ENCODE measurements at places on chromosomes 4 and X.

DNA sequence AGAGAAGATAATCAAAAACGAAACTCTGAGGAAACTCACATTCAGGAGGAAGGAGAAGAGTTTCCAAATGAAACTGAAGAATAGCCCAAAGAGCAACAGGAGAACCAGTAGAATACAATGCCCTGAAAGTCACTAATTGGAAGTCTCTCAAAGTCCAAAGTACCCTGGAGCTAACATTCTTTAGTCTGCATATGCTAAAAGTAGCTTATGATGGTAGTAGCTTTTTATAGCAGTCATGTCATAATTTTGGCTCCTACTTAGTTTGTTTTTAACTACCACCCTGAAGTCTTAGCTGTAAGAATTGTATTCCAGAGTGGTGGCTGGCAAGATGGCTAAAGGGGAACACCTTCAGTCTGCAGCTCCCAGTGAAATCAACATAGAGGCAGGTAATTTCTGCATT, 100.3 kb upstream of the FGF16 start:
- DNase-seq, result no peak
- H3K4me1 ChIP-seq, result no peaks in the 10 kb centered on the region
- no peak overlapping the region for H3K4me3 ChIP-seq
- no peak overlapping the region for H3K27ac ChIP-seq
- no peaks in the 10 kb centered on the region for H3K36me3 ChIP-seq
- H3K27me3 ChIP-seq, result no peaks in the 10 kb centered on the region

DNA sequence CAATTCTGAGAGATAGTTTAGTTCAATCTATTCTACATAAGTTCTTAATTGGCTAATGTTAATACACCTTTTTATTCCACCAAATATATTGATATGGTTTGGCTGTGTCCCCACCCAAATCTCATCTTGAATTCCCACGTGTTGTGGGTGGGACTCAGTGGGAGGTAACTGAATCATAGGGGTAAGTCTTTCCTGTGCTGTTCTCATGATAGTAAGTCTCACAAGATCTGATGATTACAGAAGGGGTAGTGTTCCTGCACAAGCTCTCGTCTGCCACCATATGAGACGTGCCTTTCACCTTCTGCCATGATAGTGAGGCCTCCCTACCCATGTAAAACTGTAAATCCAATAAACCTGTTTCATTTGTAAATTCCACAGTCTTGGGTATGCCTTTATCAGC, 11.3 kb downstream of the PPA2 start:
- H3K36me3 ChIP-seq, result peaks cover 51% of the 10 kb centered on the region
- H3K4me3 ChIP-seq, result no peak overlapping the region
- H3K4me1 ChIP-seq, result peaks cover 33% of the 10 kb centered on the region
- H3K27ac ChIP-seq, result no peak overlapping the region
- no peak for DNase-seq

GRCh38 chr4:7779432-7779768, 160.3 kb downstream of the AFAP1 start:
- H3K36me3 ChIP-seq, result peaks cover 45% of the 10 kb centered on the region
- peaks cover 69% of the 10 kb centered on the region for H3K4me1 ChIP-seq
- DNase-seq, result no peak
- peak overlapping the region; percentile 93 for H3K27ac ChIP-seq

DNA sequence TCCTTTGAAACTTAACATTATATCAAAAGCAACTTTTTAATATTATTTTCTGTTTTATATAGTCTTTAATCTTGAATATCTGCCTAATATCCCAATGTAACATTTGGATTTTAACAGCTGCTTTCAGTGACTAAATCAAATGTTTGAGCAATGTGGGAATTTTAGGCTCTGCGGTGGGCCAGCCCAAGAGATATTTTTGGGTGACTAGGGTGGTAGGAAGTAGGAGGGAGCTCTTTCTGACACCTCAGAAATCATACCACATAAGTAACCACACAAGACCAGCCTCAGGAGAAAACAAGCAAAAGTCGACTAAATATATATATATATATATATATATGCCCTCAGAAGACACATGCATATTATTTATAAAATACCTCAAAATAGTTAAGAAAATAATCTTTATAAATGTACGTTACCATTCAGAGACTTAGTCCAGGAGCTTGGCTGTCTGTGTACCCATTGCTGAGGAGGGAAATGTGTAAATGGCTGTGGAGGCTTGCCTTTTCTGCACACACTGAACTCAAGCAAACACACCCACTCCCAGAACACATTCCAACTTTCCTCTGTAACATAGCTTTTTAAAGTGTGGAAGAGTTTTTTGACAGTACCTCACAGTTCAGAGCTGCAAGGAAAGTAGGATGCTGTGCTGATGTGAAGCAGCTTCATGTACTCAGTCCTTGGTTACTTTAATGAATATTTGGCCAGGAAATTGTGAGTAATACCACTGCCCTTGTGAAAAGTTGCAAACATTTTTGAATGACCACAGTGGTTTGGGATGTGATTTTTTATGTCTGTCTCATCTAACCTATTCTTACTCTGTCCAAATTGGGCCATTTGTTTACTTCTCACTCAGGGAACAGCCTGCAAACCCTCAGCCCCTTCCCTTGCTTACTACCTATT, at the start of gene RTL3:
Gene RTL3, minus strand, starts transcription at position 484 of the 900 bp plus-strand sequence. CDS start 908 bp downstream, outside the sequence.
- H3K27me3 ChIP-seq, result no peaks in the 10 kb centered on the region
- no peak within 1 kb of the TSS for H3K4me3 ChIP-seq

GRCh38 chrX:19698122-19698521, 182.8 kb upstream of the MAP3K15 start:
- H3K27ac ChIP-seq, result no peak overlapping the region
- H3K4me3 ChIP-seq, result no peak overlapping the region
- peaks cover 23% of the 10 kb centered on the region for H3K36me3 ChIP-seq
- peaks cover 45% of the 10 kb centered on the region for H3K4me1 ChIP-seq

DNA sequence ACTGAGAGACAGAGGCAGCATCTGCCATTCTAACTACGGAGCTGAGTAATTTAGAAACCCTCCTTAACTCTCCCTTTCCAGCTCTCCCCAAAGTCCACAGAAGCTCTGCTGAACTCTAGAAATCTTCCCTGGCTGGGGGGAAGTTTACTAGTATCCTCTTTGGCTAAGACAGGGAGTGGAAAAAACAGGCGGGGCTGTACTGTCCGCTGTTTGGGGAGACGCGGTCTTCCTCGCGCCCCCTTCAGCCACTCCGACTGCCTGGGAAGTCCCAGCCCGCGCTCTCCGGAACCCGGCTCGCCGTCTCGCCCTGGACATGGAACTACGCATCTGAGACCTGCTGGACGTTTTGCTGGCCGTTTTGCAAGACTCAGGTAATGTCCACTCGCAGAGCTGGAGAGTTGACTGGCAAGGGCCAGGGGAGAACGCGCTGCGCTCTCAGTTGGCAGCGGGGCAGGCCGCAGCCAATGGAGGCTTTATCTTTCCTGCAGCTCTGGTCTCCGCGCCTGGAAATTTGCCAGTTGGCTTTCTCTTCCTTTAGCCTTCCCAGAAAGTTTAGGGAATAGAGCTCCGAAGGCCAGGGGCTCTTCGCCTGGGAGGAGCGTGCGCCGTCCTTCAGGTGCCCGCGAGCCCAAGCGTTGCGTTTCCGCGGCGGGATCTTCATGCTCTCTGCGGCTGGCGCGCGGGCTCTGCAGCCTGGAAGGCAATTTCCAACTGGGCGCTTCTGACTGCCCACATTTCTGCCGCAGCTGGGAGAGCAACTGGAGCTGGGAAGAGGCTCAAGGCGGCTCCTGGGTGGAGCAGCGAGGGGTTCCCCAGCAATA, 892 bp downstream of the IL1RAPL2 start:
- H3K27me3 ChIP-seq, result peaks cover 22% of the 10 kb centered on the region
- no peaks in the 10 kb centered on the region for H3K36me3 ChIP-seq
- no peak for DNase-seq
- H3K27ac ChIP-seq, result no peak overlapping the region

DNA sequence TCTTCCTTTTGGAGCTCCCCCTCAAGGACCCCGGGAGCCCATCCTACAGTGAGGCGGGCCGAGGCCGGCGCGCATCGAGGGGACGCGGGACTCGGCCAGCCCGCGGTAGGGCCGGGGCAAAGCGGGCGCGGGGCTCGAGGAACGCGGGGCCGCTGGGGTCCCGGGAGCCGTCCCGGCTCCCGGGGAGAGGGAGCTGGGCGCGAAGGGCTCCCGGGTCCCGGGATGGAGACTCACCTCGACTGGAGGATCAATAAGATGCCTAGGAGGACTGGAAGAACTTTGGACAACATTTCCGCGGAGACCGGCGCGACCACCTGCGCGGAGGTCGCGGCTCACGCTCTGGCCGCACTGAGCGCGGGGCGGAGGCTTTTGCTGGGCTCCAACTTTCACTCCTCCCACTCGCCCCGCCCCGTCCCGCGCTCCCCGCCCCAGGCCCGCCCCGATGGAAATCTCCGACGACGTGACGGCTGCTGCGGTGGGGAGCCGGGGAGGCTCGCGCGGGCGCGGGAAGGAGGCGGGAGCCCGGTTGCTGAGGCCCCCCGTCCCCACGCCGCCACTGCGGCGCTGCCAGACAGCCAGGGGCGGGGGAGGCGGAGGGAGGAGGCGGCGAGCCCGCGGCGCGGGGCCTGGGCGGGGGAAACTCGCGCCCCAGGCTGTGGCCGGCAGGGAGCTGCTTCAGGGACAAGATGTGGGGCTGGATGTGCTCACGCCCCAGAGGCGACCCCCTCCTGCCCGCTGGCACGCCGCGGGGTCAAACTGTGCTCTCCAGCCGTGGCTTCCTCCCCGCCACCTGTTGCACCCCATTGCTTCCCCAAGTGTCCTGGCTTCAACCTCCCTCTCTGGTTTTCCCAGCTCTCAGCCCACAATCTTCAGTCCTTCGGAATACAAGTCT, at the start of gene GABRE:
Gene GABRE, minus strand, starts transcription at position 341 of the 892 bp plus-strand sequence. Its CDS starts 51 bp downstream, at position 290.
- no peak within 1 kb of the TSS for H3K27ac ChIP-seq
- H3K4me1 ChIP-seq, result no peaks in the 10 kb centered on the region
- no peaks in the 10 kb centered on the region for H3K36me3 ChIP-seq
- H3K27me3 ChIP-seq, result peaks cover 10% of the 10 kb centered on the region
- DNase-seq, result peak; percentile 9
- H3K4me3 ChIP-seq, result no peak within 1 kb of the TSS

GRCh38 chrX:16316331-16316730, 149.1 kb downstream of the MAGEB17 start:
- no peaks in the 10 kb centered on the region for H3K4me1 ChIP-seq
- H3K27ac ChIP-seq, result no peak overlapping the region
- no peaks in the 10 kb centered on the region for H3K36me3 ChIP-seq
- no peak for DNase-seq
- no peak overlapping the region for H3K4me3 ChIP-seq

DNA sequence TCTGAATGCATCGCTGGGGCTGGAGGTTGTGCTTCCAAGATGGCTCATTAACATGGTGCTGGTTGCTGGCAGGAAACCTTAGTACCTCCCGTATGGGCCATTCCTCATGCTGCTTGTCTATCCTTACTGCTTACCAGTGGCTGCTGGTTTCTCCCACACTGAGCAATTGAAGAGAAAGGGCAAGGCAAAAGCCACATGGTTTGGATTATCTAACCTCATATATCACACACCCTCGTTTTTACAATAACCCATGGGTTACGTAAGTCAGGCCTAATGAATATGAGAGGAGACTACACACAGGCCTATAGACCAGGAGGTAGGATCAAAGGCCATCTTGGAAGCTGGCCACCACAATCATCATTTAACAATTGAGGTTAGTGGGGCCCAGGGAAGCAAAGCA, 141.8 kb upstream of the EDNRA start:
- no peaks in the 10 kb centered on the region for H3K36me3 ChIP-seq
- H3K4me1 ChIP-seq, result no peaks in the 10 kb centered on the region
- H3K27me3 ChIP-seq, result no peaks in the 10 kb centered on the region
- H3K4me3 ChIP-seq, result no peak overlapping the region
- H3K27ac ChIP-seq, result no peak overlapping the region

All from activated CD4-positive, alpha-beta memory T cell treated with anti-CD3 and anti-CD28 coated beads for 36 hours (primary cell).